ENCODE measurements at places on chromosomes 5 and 9.

DNA sequence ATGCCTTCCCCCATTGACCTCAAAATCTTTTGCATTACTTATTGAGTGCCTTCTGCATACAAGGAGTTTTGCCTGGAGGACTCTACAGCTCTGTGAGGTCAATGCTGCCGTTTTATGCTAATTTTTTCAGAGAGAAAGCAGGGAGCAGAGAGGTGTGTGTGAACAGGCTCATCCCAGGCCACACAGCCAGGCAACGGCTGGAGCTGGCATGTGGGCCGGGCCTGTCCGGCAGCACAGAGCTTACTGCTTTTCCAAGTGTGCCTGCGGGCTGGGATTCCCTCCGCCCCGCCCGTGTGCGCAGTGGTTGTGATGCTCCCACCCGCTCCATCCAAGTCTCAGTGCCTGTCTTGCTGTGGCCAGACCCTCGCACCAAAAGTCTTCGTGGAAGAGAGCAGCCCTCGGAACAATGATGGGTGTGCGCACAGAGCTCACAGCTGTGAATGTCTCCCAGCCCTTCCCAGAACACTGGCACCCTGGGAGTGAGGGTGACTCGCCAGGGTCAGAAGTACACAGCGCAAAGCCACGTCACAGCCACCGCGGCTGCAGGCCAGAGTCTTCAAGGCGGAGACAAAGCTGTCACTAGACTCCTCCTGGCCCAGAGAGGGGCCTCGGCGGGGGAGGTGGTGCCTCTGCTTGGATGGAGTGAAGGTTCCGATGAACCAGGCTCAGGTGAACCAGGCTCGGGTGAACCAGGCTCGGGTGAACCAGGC, 82.8 kb downstream of the COL5A1 start:
- no peak for DNase-seq

GRCh38 chr5:170353011-170353761, 36.0 kb downstream of the KCNMB1 start:
- no peak for DNase-seq

DNA sequence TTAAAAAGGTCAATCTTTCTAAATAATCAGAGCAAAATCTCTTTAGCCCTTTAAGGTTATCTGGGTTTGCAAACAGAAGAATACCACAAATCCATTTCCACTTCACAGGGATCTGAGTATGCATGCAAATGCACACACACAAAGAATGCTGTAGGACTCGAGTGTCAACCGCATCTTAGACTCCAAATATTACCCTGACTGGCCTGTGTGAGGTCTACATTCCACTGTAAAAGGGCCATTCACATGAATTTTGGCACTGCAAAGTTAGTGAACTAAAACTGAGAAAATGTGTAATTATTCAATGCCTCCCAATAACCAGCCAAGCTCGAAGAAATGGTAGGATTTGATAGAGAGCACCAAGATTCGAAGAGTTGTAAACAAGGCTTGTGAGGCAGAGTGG, 199.9 kb downstream of the AGTPBP1 start:
- no peak for DNase-seq

DNA sequence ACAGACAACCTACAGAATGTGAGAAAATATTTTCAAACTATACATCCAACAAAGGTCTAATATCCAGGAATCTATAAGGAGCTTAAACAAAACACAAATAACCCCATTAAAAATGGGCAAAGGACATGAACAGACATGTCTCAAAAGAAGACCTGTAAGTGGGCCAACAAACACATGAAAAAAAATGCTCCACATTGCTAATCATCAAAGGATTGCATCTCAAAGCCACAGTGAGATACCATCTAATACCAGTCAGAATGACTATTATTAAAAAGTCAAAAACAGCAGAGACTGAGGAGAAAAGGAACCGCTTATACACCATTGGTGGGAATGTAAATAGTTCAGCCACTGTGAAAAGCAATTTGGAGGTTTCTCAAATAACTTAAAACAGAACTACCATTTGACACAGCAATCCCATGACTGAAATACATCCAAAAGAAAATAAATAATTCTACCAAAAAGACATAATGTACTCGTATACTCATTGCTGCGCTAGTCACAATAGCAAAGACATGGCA, 39.1 kb upstream of the C5orf63 start:
- no peak for DNase-seq

GRCh38 chr5:111932199-111932598, 175.2 kb upstream of the NREP start:
- DNase-seq, result no peak

DNA sequence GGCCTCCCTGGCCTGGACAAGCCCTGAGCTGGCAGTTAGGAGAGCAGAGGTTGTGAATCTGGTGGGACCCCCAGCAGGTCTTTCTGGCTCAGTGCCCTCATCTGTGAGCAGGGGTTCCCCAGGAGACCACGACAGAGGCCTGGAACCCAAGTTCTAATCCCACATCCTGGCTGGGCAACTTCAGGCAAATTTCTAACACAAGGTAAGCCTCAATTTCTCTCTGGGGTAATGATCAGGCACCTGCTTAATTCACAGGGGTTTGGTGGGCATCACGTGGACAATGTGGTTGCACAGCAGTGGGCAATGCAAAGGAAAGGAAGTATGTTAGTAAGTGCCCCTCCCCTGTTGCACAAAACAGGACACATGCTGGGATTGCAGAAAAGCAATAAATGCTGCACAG, 1.9 kb upstream of the KCNIP1 start:
- no peak for DNase-seq

DNA sequence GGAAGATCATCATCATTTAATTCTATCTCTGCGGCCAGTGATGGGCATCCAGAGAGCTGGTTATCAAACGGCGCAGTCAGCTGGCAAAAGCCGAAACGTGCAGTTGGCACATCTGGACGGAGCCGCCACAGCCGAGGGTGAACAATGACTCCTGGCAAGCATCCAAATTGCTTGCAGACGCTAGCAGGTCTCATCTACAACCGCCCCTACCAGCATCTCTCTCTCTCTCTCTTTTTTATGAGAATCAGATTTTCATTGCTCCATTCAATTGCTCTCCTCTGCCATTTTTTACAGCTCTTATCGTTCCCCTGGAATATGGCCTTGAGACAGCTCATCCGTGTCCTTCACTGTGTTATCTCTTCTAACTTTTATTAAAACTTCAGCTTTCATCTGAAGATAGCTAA, 165.2 kb downstream of the MAPKAP1 start:
- peak; percentile 97 for DNase-seq
